ENCODE measurements at places on chromosomes 4 and X.

- no peak for DNase-seq
Measured at GRCh38 chrX:148459343-148459742, 41.1 kb upstream of the AFF2 start.

- no peak for DNase-seq
Measured at GRCh38 chr4:19025031-19025430, 1003.5 kb upstream of the LCORL start.

DNA sequence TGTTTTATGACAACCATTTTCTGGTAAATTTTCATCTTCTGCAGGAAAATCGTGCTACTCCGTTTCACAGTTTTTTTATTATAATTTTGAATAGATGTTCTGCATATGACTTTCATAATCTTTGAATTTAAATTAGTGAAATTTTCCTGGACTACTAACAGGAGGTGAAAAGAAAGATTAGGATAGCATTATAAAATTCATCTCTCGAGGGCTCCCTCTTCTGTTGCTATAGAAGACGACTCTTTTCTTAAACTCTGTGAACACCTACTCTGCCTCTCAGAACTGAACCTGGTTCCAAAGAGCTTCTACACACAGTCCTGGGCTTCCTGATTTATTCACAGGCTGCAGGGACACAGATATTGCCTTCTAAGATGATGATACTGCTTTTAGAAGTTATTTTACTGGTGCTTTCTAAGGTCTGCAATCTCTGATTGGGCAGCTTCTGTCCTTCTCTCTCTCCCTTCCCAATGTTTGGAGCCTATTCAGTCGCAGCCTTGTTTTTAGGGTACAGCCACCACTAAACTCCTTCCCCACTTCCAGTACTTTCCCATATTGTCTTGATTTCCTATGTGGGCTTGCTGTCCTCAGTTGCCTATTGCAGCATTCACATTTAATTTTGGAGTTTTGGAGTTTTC lies 10.1 kb upstream of the SAP30 start:
- DNase-seq, result no peak

DNA sequence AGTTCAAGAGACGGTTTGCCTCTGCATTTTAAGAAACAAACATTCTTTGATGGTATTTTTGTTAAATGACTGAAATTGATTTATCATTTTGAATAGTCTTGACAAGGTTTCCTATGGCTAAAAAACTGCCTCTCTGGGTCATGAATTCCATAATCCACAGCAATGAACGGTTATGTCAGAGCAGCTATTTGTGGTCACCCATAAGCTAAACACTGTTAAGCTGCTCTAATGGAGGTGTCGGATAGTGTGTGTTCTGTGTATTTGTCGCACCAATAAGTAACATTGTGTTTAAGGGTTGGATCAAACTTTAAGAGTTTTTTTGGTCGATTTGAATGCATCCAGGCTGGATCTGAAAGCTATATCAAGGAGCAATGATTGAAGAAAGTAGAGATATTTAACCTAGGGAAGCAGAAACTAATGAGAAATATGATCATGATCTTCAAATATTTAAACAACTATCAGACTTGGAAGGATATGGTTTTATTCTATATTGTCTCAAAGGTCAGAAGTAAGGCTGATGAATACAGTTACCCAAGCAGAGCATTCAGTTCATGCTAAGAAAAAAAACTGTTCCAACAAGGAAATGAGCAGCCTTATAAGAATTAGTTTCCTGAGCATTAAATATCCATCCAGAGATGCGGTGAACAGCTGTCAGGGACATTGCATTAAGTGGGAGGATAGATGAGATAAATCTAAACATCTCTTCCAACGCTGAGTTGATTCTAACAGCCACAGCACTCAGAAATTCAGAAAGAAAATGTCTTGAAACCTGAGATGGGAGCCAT lies 232.3 kb upstream of the RPS6KA3 start:
- DNase-seq, result no peak

- DNase-seq, result no peak
Measured at GRCh38 chrX:103688946-103689345, 2.4 kb upstream of the MORF4L2 start.

DNA sequence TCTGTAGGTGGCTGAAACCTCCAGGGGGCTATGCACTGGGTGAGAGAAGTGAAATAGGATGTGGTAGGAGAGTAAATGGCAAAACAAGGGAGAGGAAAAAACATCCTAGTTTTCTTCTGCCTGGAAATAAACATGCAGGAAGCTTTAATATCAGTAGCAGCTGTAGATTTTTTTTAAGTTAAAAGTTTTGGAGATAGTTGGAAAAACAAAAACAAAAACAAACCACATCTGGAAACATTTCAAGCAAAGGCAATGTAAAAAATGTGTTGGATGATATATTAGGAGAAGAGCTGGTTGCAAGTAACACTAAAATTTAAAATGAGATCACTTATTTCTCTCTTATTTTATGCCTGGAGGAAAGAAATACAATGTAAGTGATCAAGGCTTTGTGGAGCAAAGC lies 388.0 kb downstream of the SPRY1 start:
- no peak for DNase-seq

- DNase-seq, result no peak
Measured at GRCh38 chrX:129238011-129238410, 285.3 kb downstream of the SMARCA1 start.
